NAMALWA (cell line): ENCODE measurements at places on chromosomes 7 and 10.

GRCh38 chr7:104111271-104111670 is 96.5 kb downstream of the ORC5 start:
- no peak for DNase-seq

- no peak for DNase-seq
These were observed 2.6 kb downstream of the NPTX2 start for GRCh38 chr7:98619450-98620321.

- DNase-seq, result no peak
These were observed 104.1 kb downstream of the DOCK1 start for GRCh38 chr10:127009366-127009765.

- DNase-seq, result peak; percentile 61
These were observed 744 bp downstream of the CREM start for GRCh38 chr10:35127289-35127891.

DNA sequence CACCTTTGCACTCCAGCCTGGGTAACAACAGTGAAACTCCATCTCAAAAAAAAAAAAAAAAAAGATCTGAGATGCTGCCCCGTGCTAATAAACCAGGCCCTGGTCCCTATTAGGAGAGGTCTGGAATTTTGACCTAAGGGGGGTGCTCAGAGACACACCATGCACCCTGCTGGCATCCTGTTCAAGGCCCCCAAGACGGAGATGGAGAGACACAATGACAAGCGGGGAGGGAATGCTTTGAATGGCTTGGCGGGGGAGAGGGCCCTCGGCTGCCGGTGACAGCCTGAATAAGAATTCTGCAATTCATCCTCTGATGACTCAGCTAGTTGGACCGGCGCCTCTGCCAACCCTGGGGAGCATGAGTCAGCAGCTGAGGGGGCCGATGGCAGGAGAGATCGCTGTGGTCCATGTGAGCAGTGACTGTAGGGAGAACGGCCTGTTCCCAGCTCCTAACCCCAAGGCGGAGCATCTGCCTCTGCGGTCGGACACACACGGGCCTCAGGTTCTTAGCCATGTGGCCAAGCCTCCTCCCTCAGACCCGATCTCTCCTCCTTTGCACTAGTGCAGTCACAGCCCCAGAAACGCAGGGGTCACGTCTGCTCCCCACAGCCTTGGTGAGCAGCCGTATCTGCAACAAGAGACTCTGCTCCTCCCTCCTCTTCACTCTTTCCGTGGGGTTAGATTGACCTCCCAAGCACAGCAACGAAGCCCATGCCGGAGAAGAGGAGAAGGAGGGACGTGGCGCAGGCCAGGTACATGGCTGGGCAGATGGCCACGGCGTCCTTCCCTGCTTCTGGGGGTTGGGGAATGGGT is 14.9 kb downstream of the TRIM56 start:
- DNase-seq, result no peak

DNA sequence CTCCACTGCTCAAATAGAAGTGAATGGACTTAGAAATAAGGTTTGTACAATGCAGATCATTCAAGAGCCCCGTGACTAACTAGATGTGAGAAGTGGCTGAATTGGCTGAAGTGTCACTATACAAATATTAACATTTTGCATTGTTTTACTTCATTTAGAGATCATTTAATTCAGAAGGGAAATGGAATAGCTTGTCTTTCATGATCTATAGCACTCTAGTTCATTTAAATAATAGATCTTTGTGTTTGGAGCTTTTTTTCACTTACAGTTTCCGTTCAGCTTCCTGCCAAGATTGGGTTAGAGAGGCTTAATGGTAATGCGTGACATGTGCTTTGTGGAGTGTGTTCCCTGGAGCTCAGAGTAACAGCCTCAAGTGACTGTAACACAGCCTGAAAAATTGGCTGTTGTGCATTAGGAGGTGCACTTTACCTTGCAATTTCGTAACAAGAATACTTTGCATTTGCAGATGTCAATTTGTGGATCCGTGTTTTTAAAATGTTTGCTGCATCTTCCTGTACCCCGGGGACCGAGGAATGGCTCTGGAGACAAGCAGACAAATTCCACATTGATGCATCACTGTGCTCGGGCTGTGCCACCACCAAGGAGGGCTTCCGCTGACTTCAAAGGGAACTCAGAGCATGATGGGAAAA is 170.3 kb downstream of the NRP1 start:
- no peak for DNase-seq

DNA sequence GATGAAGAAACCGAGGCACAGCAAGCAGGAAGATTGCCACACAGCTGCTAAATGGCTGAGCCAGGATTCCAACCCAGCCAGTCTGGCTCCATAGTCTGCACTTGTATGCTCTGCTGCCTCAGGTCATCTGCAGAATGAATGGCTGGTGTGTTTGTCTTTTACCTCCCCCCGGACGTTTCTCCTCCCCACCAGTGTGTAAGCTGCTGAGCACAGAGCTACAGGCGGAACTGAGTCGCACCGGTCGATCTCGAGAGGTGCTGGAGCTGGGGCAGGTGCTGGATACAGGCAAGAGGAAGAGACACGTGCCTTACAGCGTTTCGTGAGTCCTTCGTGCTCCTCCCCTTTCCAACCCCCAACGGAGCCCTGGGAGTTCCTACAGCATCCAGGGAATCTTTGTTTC is 2.6 kb downstream of the CNPY4 start:
- DNase-seq, result peak; percentile 6

- no peak for DNase-seq
These were observed 240.8 kb upstream of the POM121L12 start for GRCh38 chr7:52794621-52795020.

DNA sequence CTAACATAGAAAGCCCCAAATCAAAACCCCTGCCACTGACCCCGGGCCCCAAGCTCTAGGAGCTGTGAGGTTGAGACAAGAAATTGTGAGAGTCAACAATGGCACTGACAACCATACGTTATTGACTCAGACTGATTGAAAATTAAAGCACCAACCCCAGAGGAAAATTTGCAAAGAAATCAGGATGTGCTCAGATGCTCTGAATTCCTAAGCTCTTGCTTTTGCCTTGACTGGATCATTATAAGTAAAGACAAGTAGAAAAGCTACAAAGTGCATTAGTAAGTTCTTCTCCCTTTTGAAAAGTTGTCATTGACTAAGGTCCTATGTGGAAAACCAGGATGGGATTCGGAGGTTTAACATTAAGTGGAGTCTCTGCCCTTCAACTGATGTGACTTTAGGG is 130.2 kb downstream of the SAMD9 start:
- DNase-seq, result no peak

DNA sequence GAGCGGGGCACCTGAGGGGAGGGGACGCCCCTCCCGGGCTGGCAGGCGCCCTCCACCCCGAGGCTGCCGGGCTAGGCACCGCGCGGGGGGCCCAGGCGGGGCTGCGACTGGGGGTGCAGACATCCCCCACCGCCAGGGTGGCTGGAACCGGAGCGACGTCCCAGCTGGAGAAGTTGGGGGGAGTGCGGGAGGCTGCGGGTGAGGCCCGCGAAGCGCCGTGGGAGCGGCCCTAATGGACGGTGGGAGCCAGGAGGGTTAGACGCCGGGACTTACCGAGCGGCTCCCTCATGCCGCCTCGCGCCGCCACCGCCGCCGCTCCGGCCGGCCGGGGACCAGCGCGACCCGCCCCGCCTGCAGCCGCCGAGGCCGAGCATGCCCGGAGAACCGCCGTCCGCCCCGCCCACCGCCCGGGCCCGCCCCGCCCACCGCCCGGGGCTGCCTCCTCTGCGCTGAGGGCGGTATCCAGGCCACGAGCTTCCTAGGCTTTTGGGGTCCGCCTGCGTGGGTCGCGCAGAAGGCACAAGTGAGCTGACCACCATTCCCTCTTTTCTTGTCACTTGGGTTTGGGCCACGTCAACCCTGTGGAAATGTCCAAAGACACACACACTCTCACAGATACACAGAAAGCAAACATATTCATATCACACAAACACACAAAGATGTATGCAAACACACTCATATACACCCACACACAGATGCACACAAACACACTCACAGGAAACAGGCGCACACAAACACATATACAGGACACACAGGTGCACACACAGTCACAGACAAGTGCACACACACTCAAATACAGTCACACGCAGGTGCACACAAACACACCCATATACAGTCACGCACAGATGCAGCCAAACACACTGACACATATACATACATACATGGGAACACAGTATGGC is at the start of gene JCAD:
Gene JCAD (minus strand): TSS at position 378 of the 899 bp plus-strand sequence. CDS start 11,774 bp downstream, outside the sequence.
- DNase-seq, result no peak

DNA sequence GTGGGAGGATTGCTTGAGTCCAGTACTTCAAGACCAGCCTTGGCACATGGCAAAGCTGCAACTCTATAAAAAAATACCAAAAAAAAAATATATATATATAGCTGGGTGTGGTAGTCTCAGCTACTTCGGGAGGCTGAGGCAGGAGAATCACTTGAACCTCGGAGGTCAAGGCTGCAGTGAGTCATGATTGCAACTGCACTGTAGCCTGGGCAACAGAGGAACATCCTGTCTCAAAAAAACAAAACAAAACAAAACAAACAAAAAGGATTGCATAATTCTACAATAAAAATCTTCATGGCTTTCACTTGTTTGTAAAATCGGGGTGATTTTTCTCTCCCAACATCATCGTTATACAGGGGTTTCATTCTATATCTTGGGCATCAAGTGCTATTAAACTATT is 35.1 kb downstream of the GUSB start:
- no peak for DNase-seq

GRCh38 chr10:124627866-124628675 is 116.1 kb downstream of the FAM53B start:
- DNase-seq, result no peak

- no peak for DNase-seq
These were observed 578.5 kb downstream of the SDK1 start for GRCh38 chr7:3879355-3880075.

- peak; percentile 57 for DNase-seq
These were observed 171.1 kb downstream of the GRM3 start for GRCh38 chr7:86814661-86815379.

DNA sequence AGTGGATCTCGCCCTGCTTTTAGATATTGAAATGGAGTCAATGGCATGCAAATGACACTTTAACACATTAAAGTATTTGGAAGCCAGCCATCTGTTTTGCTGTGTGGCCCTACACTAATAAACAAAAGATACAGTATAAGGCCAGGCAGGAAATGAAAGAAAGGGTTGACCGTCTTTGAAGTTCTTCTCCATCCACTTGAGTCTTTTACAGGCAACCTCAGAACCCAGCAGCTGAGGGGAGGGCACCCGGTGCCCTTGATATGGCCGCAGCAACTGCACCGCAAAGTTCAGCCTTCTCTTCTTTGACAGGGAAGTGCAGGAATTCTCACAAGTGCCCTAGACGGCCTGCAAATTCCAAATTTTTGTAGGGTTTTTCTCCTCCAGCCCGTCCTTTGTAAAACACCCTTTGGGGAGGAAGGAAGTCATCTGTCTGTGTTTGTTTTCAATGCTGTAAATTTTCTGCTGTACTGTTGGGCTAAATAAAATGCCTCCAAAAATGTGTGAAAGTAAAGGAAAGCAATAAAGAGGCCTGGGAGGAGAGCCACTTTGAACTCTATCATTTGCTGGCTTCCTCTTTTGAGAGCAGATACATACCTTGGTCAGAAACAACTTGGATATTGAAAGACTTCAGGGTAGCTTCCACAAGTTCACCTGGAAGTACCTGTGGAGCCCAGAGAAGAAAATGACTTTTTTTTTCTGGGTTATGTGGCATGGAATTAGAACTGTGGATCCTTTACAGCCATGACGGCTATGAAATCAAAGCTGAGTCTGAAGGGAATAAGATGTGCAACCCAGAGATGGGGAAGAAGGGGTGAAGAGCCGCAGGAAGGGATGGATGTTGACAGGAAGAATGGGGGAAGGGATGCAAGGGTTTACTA is 3.6 kb downstream of the HOXA1 start:
- no peak for DNase-seq

DNA sequence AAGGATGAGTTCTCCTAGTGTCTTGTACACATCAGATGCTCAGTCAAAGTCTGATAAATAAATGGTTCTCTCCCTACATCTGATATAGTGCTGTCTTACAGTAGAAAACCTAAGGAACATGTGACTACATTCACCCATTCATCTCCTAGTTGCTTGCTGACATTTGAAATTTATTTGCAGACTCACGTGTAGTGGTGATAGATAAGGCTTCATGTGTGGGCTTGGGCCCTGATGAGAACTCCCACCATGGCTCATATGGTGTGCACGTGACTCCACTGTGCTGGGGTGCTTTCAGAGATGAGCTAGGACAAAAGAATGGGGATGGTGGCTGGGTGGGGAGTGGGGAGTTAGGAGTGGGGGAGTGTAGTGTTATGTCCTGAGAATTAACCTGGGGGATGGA is 287.3 kb downstream of the RPS24 start:
- no peak for DNase-seq

- DNase-seq, result peak; percentile 30
These were observed 152.0 kb upstream of the SLC13A1 start for GRCh38 chr7:123351516-123352505.

- no peak for DNase-seq
These were observed 625.6 kb downstream of the SUGCT start for GRCh38 chr7:40760293-40760964.

DNA sequence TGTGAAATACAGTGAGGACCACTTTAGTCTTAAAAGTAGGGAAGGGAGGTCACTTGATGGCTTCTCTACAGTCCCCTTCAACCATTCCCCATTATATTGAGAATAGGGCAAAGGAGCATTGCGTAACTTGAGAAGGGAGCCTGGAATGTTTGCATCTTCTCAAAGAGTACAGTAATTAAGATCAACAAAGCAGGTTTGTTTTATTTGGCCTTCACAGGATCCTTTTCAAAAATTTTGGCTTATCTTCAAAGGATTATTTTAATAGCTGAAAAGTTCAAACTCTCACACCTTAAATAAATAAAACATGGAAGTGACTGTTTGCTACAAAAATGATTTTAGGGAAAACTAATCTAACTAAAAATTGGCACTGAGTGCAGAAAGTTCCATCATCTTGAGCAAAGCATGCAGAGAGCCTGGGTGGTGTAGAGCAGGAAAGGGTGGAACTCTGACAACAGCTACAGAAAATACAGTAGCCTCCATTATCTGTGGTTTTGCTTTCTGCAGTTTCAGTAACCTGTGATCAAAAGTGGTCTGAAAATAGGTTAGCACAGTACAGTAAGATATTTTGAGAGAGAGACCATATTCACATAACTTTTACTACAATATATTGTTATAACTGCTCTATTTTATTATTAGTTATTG is 214.0 kb downstream of the MDFIC start:
- DNase-seq, result no peak

- no peak for DNase-seq
These were observed 510.2 kb downstream of the RPS24 start for GRCh38 chr10:78543749-78544362.

DNA sequence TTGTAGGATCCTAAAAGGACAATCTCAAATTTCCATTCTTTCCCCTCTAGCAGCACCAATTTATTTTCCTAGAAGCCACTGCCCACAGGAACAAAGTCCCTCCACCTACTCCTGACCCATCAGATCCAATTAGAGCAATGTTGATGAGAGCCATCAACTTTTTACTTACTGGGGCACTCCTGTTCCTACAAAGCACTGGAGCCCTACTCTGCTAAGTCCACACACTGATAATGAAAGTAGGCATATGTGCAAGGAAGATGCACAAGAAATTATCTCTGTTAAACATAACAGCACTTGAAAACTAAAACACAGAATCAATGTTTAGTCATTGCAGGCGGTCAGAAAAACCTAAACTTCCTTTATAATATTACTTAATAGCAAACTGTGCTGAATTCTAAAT is 3.6 kb downstream of the HERPUD2 start:
- peak; percentile 45 for DNase-seq

GRCh38 chr7:126557271-126557670 is 695.5 kb downstream of the GRM8 start:
- DNase-seq, result no peak

- no peak for DNase-seq
These were observed 302 bp upstream of the EN2 start for GRCh38 chr7:155457544-155458110.

- DNase-seq, result no peak
These were observed 20.6 kb downstream of the ACSL5 start for GRCh38 chr10:112394475-112394875.

- DNase-seq, result no peak
These were observed 271.9 kb downstream of the PLXDC2 start for GRCh38 chr10:20088061-20088701.
